Stimulated activated CD8-positive, alpha-beta memory T cell treated with anti-CD3 and anti-CD28 coated beads, Interleukin-15, amount 100 ng/mL, for 24 hours (primary cell): ENCODE measurements at places on chromosomes 2 and 18.

- DNase-seq: no peak
Observed at GRCh38 chr2:236969767-236970655, 115.7 kb upstream of the COPS8 start.

- DNase-seq: no peak
Observed at GRCh38 chr2:104577143-104577542, 276.8 kb upstream of the POU3F3 start.

DNA sequence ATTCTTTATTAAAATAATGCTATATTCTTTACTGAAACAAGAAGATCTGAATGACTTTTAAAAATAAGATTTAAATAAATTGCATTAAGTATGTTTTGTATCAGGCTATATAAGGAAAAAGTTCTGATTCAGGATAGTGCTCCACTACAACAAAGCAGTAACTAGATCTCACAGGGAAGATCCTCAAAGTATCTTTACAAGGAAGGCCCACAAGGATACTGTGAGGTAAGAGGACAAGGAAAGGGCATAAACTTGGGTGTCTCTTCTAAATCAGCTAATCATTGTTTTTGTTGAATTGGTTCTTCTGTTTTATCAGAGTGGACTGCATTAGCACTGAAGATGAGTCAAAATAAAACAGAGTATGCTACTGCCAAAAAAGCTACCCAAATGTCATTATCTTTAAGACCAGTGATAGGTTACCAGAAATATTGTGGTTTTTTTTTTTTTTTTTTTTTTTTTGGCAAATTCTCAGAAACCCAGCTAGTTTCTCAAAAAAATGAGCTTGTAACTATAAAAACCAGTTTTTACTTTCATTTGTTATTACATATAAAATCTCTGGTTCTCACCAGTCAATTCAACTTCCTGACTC, 160.9 kb downstream of the BAZ2B start:
- DNase-seq: no peak

DNA sequence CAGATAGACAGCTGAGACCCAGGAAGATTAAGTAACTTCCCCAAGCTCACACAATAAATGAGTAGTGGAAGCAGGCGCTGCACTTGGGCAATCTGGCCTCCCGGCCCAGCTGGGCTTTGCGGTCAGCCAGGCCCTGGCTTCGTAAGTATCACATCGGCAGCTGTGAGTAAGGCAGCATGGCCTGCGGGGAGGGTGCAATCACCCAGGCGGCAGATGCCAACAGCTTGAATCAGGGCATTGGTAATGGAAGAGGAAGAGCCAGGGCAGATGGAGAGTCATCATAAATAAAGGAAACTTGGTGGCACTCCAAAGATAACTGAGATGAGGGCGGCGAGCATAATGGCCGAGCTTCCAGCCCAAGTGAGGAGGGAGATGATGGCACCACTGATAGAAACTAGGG, 217.9 kb upstream of the PID1 start:
- DNase-seq: no peak

DNA sequence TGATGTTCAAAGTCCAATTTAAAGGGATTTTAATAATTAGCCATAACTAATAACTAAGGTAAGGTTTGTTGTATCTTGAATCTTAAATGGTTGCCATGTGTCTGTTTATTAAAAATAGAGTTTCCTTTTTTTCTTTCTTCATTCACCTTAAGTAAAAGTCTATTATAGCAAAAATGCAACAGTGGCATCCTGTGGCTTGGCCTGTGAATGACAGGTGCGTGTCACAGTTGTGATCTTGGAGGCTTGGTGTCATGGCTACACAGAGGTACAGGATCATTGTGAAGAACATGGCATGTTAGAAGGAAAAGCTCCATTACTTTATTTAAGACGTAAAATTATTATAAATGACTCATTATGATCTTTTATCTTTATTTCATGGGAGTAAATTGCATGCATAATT, 246.1 kb downstream of the BCL2 start:
- no peak for DNase-seq

- no peak for DNase-seq
Observed at GRCh38 chr2:240137596-240138253, 1.6 kb upstream of the COPS9 start.
